GM19239 (cell line): ENCODE measurements at places on chromosomes 2 and 18.

- DNase-seq: no peak
Measured at GRCh38 chr2:224551693-224552092, 33.5 kb downstream of the CUL3 start.

DNA sequence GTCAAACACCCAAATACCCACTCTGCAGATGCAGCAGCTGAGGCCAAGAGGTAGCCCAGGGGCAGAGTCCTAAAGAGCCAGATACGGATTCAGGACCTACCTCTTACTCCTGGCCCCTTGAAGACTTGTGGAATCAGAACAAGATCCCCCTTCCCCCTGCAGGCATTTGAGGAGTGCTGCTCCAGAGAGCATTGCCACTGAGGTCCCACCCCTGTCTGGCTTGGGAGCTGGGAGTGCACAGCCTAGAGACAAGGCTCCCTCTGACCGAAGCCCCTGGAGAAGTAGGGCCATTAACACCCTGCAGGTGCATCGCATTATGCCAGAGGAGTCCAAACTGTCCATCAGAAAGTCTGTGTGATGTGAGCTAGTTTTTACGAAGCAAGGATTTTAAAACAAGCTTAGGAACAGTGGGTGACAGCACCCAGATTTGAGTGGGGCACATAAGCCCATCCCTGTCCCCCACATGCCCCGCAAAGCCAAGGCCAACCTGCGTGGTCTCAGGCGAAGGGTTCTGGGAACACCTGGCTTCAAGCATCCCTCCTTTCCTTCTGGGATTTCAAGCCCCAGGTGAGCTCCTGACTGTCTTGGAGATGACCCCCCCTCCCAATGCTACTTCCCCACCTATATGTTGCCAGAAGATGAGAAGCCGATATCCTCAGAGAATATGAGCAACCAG lies 48.4 kb downstream of the MTERF4 start:
- no peak for DNase-seq

DNA sequence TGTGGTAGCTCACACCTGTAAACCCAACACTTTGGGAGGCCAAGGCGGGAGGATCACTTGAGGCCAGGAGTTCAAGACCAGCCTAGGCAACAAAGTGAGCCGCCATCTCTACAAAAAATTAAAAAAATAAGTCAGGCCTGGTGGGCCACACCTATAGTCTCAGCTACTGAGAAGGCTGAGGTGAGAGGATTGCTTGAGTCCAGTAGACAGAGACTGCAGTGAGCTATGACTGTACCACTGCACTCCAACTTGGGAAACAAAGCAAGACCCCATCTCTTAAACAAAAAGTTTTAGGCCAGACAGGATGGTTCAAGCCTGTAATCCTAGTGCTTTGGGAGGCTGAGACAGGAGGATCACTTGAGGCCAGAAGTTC lies 69.8 kb upstream of the IL1R2 start:
- DNase-seq: no peak

GRCh38 chr2:229869226-229869625 lies 52.6 kb downstream of the TRIP12 start:
- no peak for DNase-seq

DNA sequence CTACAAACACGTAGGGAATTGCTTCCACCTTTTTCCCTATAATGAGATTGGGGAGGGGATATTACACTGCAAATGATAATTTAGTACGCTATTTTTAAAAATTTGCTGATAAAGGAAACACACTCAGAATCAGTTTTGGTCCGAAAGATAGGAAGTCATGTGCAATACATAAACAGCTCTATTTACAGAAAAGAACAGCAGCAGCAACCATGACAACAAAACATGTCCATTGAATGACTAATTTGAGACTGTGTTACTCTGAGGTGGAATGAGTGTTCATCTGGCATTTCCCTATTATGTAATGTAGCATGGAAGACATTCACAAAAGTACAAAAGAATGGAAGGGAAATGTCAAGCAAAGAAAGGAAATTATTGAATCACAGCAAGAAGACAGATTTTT lies 337.2 kb downstream of the NBAS start:
- no peak for DNase-seq

DNA sequence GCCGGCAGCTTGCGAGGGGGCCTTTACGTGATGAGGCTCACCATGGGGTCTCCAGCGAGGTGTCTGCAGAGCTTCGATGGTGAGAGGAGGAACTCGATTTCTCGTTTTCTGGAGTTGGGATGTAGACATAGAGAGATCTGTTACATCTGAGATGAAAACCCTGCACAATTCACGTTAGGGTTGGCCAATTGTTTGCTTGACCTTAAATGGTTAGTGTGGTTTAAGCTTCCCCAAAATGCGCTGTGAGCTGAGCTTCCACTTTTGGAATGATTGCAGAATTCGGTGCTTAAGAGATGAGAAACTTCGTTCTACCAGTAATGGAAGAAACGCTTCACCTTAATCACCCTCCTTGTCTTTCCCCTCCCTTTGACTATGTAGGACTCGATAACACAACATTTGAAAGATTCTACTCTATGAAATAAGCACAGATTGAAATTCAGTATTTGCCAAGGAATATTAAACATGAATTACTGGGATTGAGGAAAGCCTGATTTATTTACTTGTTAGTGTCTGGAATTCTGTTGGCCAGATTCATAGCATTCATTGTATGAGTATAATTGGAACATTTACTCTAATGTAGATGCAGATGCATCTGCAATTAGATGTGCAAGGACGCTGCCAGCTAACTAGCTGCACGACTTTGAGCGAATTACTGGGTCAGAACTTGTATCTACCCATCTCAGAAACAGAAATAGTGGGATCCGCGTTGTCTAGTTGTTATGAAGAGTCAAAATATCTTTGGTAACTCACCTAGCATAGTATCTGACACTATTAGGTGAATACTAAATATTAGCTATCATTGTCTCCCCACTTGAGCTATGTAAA lies 1.6 kb upstream of the KLF7 start:
- DNase-seq: no peak

- no peak for DNase-seq
Measured at GRCh38 chr18:35193316-35193715, 47.5 kb upstream of the ZNF397 start.

DNA sequence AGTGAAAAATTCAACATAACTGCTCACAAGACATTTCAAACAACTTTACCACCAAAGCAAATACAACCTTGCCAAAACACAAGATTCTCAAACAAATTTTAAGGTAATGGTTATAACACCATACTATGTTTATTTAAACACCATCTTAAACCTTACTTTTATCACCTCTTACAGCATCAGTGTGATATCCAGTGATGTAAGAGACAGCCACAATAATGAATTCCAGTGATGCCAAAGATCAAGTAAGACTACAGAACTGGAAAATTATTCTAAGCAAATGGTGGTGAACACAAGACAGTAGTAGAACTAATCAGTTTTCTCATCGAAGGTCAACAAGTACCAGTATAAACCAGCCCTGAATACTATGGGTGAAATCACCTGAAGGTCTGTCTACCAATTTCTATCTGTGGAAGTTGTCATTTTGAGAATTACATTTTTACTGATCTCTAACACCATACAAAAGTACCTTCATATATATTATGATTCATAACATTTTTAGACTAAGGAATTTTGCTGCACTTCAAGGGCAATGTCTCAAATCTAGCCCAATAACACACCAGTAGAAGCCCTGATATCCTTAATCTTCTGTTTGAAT lies 146.2 kb downstream of the RBMS1 start:
- DNase-seq: no peak

- DNase-seq: no peak
Measured at GRCh38 chr2:201842131-201842860, 36.0 kb downstream of the CDK15 start.

DNA sequence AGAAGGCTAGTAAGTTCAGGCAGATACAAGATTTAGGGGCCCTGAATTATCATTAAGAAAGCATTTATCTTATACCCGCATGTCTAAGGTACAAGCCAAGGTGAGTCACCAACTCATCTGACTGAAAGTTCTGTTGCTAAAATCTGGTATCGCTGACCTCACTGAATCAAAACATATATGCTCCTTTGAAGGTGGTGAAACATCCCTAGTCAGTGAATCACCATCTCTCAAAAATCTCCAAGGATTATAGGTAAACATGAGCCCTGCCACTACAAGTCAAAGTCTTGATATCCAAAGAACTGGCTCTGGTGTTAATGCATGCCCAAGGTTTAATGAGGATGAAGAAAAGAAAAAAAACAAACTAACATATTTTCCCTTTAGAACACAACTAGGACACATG lies 43.5 kb downstream of the IRS1 start:
- no peak for DNase-seq

GRCh38 chr2:9329497-9329896 lies 93.8 kb downstream of the ITGB1BP1 start:
- no peak for DNase-seq

DNA sequence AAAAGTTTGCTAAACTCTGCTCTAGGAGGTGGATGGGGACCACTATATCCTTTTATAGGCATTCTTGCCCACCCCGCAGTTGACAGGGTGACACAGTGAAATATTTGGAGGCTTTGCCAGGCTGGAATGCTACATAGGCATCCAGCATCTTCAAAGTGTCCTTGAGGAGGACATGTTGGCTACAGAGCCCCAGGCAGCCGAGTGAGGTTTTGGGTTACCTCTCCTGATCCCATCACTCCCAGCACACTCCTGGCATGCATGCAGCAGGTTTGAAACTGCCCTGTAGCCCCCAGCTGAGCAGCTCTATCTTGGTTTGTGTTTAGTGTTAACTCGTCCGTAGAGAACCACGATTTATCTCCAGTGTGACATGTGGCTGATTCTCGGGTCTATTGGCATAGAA lies 7.3 kb downstream of the FOSL2 start:
- DNase-seq: no peak

DNA sequence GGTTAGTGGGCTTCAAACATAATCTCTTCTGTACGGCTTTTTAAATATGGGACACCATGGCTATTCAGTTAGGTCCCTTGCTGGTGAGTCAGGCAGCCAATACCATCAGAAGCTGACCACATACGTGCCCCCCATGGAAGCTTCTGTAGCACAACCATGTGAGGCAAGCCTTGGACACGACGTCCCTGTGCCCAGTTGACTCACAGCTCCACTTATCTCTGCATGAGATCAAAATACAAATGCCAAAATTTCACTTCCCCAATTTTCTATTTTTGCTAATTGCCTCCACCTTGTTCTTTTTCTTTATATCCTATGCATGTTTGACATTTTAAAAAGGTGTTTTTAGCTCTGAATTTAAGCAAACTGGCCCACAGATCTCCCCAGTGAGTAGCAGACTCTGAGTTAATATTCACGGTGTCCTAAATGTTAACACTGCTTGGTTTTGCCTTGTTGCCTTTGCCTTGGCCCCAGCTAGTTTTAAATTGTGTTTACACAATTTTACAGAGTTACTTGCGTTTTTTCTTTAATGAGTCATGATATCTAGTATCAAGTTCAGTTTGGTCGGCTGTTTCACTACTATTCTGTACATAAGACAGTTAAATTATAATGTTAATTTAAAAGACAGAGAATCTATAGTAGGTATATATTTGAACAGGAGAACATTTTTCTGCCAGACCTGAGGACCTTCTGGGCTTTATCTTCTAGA lies 77.5 kb downstream of the CDCA7 start:
- DNase-seq: no peak

DNA sequence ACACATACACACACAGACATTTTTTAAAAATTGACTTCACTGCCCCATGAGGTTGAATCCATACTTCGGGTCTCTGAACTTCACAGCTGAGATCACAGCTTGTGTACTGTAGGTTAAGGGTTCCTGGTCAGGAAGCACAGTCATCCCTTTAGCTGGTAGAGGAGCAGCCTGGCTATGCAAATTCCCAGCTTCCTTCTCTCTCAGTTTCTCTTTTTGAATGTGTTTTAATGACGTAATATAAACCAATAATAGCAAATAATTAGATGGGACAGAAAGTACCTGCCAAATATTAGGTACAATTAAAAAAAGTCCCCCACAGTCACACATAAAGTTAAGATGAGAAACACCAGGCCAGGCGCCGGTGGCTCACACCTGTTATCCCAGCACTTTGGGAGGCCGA lies 178.7 kb downstream of the ZNF385B start:
- DNase-seq: no peak

DNA sequence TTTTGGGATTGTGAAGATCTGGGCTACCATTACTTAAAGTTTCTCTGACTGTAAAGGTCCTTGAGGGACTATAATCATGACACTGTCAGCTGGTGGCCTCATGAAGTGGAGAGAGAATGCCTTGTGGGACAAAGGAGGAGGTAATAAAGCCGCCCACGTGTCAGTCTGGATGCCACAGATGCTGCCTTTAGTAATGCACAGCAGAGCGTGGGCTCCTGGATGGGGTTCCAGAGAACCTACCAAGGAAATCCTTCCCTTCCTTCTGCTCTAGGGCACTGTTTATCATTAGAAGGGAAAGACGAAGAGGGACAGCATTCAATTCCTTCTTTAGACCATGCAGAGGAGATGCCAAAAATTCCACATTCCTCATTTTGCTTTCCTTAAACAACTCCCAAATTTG lies 63.5 kb downstream of the COL5A2 start:
- no peak for DNase-seq

GRCh38 chr2:85433511-85434089 lies 15.1 kb downstream of the SH2D6 start:
- no peak for DNase-seq

GRCh38 chr18:25299426-25300300 lies 52.3 kb downstream of the ZNF521 start:
- no peak for DNase-seq

GRCh38 chr2:113185664-113186432 lies 12.1 kb downstream of the PSD4 start:
- DNase-seq: no peak

- no peak for DNase-seq
Measured at GRCh38 chr2:6148882-6149281, 456.7 kb downstream of the SOX11 start.

DNA sequence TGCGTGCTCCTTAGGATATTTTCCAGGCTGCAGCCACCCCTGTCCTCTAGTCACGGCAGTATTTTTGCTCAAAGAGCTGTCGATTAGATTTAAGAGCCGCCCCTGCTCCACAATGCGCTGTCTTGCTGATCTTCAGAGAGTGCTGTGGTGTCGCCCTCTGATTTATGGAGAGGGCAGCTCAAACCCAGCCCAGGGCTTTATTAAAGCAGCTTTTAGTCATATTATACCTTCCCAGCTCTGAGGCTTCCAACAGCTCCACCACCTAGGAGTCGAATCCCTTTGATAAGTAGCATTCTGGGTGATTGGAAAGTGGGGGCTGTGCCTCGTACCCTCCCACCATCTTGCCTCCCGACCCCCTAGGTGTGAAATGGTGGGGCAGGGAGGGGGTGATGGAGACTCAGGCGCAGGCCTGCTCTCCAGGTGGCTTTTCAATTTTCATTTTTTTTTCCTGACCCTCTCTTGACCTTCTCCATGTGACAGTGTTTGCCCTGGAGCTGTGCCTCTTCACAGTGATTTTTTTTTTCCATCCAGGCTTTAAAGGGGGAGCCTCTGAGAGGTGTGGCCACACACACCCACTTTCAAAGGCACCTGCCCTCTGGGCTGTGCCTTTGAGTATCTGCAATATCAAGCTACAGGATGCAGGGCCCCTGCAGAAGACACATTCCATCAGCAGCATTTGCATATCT lies 53.1 kb upstream of the NRP2 start:
- no peak for DNase-seq

DNA sequence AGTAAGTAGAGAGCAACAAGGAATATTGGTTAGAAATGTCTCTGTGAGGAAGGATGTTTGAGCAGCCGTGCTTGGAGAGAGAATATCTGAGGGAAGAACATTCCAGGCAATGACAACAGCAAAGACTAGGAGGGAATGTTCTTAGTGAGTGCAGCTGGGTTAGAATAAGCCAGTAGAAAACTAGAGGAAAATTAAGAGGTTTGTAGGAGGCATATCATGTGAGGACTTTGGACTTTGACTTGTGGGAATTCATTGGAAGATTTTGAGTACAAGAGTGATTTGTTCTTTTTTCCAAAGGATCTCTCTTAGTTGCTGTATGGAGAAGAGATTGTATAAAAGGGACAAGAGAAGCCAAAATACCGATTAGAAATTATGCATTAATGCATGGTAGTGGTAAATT lies 47.2 kb downstream of the PPM1B start:
- DNase-seq: no peak
